NCI-H1105 (cell line): ENCODE measurements at places on chromosomes 2 and 18.

GRCh38 chr2:100367163-100367562 lies 44.9 kb upstream of the LONRF2 start:
- no peak for DNase-seq

- no peak for DNase-seq
These were observed 69.1 kb upstream of the ZNF516 start for GRCh38 chr18:76564117-76564516.

DNA sequence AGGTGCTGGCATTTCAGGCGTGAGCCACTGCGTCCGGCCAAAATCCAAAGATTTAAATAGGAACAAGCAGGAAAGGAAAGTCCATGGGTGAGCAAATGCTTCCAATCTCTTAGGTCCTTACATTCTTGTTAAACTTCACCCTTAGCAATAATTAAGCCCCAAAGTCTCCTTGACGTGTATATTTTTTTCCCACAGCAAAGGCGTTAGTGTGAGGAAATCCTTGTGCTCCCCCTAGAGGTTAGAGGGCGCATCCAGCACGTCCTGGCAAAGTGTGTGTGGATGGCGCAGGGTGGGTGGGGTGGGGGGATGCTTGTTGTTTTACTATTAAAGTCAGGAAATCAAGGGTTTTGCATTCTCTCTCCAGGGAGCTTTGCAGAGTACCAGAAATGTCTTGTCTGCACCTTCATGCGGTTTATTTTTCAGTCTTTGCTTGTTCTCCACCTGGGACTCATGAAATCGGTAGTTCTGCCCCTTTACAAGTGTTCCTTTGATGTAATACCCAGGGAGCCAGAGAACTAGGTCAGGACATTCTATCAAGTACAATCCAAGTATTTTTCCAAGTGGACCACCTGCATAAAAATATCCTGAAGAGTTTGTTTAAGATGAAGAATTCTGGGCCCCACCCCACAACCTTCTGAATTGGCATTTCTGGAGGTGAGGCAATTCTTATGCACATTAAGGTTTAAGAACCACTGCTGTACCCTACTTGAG lies 22.2 kb upstream of the ITSN2 start:
- DNase-seq = peak; percentile 61

DNA sequence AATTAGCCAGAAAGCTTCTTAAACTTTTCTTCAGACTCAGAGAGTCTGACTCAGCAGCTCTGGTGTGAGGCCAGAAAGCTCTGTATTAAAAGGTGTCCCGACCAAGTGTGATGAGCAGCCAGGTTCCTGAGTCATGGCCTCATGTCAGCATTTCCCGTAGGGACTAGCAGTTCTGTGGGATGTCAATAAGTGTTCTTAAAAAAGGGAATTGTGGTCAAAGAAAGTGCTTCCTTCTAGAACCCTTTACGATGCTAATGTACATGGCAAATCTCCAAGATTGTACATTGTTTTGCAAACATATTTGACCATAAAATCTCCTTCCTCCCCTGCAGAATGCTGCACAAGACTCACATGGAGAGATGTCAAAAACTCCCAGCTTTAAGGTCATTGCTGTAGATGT lies 80.1 kb downstream of the PLA2R1 start:
- no peak for DNase-seq

DNA sequence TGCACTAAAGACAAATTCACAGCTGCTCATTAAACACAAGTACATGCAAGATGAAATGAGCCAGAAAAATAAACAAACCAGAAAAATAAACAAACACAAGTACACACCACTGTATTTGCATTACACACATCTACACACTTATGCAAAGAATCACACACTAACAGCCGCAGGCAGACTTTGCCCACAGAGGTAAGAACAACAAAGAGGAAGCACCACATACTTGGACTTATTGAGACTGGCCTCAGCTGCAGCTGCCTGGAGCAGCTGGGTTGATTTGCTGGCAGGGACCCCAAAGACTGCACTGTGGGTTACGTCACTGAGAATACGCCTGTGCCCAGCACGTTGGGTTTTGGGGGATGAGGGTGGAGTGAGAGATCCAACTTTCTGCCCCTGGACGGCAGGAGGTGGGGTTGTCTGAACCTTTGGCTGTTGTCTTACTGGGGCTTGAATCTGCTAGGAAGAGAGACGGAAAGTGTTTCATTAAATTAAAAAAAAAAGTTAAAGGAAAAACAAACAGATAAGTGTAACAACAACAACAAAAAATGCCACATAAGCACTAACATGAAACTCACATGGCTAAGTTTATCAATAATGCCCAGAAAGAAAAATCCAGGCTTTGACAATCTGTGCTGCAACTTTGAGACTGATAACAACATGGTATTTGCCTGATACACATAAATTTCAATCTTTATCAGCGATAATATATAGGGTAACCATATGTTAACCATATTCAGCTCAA lies 71.9 kb upstream of the NFU1 start:
- peak; percentile 3 for DNase-seq

DNA sequence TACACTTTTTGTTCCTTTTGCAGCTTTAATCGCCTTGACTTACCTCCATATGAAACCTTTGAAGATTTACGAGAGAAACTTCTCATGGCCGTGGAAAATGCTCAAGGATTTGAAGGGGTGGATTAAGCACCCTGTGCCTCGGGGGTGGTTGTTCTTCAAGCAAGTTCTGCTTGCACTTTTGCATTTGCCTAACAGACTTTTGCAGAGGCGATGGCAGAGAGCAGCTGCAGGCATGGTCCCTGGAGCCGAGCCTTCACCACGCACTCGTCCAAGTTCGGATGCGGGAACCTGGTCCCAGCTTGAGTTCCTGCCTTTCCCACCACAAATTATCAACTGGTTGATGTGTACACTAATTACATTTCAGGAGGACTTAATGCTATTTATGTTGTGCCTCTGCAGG lies 232.7 kb downstream of the ALPK2 start:
- no peak for DNase-seq

GRCh38 chr2:17302281-17302680 lies 216.0 kb downstream of the RAD51AP2 start:
- no peak for DNase-seq

DNA sequence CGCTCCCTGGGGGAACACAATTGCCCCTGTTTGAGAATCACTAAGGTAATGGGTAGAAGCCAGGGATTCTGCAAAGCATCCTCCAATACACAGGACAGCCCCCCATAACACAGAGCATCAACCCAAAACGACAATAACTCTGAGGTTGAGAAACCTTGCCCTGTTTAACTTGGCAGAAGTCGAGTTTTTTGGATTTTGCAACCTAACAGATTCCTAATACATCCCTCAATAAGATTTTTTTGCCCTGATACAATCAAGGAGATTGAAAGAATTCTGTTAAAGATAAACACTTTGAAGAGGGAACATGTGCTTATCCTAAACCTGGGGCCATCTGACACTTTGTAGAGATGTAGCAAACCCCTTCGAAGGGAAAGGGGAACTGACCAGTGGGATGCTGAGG lies 92.5 kb upstream of the ZNF532 start:
- no peak for DNase-seq

GRCh38 chr2:240481720-240482119 lies 46.3 kb downstream of the GPC1 start:
- no peak for DNase-seq

DNA sequence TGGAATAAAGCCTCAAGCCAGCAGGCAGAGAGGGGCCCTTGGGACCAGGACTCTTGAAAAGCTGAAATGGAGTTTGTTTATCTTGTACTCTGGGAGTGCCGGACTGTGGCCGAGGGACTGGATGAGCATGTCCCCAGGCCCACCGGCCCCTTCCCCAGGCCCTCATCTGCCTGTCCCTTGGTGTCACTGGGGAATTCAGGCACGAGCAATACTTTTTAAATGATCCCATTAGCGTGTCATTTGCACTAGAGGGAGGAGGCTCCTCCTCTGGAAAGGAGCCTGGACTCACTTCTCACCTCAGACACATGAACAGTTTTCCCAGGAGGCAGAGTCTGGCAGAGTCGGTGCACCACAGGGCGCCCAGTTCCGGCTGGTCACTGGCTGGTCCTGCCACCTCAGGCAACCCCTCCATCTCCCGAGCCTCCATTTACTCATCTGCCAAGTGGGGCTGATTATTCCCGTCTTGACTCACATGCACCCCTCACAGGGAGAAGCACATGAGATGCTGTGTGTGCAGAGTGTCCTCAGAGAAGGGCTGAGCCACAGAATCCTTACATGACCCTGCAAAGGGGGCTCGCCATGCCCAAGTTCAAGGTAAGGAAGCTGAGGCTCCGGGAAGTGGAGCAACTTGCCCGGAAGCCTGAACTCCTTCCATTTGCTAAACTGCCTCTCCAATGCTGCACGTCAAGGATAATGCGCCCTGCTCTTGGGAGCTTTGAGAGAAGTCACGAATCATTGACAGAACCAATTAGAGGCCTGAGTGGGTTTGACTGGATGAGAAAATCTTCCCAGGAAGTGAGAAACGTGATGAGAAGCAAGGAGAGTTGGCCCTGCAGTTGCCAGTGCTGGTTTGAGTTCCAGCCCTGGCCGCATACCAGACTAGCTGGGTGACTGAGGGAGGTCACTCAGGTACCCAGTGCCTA lies 26.7 kb downstream of the CIB4 start:
- no peak for DNase-seq

GRCh38 chr2:18976168-18976961 lies 382.1 kb downstream of the OSR1 start:
- DNase-seq = no peak

GRCh38 chr18:3886575-3887322 lies 436.8 kb downstream of the TGIF1 start:
- DNase-seq = no peak

DNA sequence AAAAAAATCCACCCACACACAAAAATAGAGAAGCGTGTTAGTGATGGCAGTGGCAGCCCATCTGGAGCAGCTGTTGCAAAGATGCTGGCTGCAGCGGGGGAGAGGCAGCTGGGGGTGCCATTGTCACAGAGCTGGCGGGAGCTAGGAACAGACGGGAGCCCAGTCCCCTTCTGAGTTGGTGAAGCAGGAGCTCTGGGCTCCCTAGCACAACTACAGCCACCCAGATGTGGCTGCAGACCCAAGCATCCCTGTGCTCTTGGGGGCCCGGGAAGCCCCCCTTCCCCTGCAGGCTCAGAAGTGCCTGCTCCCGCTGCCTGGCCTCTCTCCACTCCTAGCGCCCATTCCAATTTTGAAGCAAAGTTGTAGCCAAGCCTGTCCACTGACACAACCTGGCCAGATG lies 366.6 kb upstream of the MC4R start:
- no peak for DNase-seq

DNA sequence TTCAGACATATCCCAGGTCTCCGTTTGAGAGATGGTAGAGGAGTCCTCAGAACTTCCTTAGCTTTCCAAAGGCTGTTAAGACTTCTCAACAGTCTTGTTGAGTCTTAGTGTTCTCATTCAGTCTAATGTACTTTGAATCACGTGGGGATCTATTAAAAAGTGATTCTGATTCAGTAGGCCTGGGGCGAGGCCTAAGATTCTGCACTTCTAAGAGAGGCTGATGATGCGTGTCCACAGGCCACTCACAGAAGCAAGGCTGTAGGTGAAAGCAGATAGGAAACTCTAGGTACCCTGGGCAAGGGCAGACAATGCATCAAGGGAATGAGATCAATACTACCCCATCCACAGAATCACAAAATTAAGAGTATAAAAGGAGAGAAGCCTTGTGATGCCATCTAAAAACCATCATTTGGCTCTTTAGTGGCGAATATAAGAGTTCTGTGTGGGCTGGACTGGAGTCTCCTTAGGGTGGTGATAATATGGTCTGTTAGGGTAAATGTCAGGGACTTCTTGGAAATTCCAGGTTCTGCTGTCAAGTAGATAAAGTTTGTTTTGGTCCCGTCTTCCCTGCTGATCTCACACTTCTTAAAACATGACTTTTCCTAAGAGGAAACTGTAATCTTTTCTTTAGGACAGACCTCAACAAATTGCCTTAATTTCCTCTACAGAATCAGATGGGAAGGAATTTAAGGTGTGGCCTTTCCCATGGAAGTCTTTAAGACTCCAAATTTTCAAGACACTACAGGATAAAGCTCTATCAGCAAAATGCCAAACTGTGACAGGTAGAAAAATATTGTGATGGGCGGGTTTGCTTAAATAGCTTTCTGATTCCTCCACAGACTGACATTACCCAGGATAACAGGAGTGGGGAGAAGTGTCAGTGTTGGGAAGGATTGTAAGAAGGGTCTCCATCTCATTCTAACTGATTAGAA lies 45.7 kb upstream of the NEMP2 start:
- no peak for DNase-seq

DNA sequence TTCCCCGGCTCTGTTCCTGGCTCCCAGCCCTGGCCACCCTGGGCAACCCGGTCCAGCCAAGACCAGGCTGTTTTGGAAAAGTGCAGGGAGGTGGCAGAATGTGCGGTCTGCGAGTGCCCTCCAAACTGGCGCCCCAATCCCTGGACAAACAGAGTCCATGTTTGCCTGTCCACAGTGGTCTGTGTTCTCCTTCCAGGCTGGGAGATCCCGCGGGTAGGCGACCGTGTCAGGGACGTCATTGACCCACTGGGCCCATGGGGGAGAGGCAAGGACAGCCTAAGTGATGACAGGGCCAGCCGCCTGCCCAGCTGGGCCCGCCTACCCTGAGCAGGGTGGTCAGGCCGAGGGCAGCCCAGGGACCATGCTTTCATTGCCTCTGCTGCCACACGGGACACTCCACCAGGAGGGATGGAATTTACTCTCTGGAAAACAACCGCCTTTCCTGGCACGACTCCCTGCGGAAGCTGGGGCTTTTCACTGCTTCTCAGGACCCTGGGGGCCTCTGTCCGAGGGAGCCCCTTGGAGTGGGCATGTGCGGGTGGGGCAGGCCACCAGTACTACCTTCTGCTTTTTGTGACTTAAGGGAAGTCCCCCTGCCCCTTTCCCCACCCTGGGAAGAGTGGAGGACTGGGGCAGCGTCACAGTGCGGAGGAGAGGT lies 20.1 kb downstream of the CYP26B1 start:
- no peak for DNase-seq

- no peak for DNase-seq
These were observed 4.9 kb upstream of the PDCD1 start for GRCh38 chr2:241863536-241863954.

DNA sequence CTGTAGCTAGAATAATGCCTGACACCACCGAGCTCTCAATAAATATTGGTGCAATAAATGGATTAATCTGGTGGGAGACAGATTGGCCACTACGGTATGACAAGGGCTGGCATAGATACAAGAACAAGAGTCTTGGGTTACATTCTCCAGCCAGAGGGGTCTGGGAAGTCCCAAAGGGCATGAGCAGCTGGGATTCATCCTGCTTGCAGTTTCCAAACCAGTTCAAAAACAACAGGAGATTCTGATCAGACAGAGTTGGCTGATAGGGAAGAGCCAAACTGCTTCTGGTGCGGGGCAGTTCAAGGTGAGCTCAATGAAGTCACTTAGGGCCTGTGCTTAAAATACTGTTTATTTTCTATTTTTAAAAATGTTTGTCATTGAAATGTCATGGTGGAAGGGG lies 266.9 kb downstream of the TNS1 start:
- DNase-seq = no peak

GRCh38 chr2:117068371-117068770 lies 746.1 kb upstream of the DDX18 start:
- no peak for DNase-seq

DNA sequence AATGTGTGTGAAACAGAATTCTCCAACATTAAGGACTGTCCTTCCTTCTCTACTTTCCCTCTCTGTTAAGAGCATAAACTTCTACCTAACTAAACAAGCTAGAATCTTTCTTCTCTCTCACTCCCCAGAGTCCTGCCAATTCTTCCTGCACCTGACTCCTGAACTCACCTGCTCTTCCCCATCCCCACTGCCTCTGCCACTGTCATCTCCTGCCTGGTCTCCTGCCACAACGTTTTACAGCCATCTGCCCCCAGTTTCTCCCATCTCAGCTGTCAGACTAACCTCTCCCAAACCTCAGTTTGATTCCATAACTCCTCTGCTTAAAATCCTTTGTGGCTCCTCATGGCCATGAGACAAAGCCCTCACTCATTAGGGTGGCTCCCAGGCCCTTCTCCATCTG lies 288.3 kb upstream of the FBXO11 start:
- no peak for DNase-seq

- no peak for DNase-seq
These were observed 25.7 kb downstream of the PSMA8 start for GRCh38 chr18:26159353-26159752.
